ENCODE measurements at places on chromosomes 4 and X.

- no peak for DNase-seq
Observed at GRCh38 chr4:70709611-70710205, 12.1 kb upstream of the RUFY3 start.

DNA sequence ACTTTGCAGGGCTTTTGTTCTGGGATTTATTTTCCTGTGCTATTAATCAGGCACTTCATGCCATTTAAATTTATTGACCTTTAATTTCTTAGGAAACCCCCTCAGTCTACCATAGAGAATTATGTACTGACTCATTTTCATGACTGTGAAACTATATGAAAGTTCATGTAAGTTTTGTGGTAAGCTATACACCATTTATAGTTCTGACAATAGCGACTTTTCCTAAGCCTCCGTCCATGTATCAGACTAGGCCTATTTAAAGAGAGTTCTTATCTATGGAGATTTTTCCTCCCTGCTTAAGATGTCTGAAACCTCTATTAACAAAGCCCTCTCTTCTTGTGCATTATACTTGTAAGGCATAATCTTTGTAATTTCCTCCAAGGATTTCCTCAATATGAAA is 111.6 kb downstream of the AFF2 start:
- no peak for DNase-seq

GRCh38 chr4:31984872-31985271 is 1264.7 kb downstream of the PCDH7 start:
- DNase-seq: no peak

- DNase-seq: no peak
Observed at GRCh38 chr4:36758312-36759178, 477.1 kb downstream of the DTHD1 start.
